Skeletal muscle cell (primary cell): ENCODE measurements at places on chromosomes 6 and 20.

DNA sequence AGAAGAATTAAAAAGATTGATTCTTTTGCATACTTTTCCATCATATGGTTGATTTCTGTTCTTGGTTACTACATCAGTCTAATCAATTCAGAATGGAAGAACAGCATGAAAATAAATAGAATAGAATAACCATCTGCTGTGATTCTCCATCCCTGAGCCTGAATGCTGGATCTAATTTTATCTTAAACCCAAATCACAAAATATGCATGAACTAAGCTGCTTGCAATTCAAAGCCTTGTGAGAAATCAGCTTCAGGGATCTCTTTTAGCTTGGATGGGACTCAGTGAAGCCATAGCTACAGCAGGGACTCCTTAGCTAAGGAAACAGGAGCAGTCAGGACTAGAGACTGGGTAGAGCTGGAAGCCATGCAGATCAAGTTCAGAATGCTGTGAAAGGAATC is 74.1 kb downstream of the TPBG start:
- no peak for DNase-seq

DNA sequence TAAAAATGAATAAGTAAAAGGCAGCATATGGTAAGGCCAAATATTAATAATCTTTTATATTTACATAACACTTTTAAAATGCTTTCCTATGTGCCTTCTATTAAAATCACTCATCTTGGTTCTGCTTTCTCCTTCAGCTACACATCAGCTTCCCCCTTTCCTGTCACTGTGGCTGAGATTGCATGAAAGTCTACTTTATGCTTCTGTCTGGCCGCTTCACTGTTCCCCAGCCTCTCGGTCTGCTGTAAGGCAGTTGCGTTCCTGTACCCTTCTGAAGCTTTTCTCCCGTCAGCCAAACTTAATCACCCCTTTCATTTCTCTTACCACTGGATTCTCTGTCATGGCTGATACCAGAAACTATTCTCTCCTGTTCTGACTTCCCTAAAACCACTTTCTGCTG is 34.6 kb downstream of the SOX4 start:
- no peak for DNase-seq

GRCh38 chr20:1191299-1191698 is 6.5 kb upstream of the TMEM74B start:
- no peak for DNase-seq

DNA sequence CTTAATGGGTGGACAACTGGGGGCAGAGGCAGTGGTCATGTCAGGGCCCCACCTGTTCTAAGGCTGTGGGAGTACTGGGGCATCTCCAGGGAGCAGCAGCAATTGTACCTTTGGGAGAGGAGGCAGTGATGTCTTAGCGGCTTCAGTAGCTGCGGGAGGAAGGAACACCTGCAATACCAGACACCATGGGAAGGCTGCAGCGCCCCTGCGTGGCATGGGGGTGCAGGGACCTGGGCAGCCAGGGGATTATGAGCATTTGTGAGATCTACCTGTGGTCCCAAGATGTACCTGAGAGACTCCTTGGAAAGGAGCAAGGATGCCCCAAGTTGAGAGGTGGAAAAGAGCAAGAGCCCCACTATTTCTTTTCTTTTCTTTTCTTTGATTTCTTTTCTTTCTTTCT is 112.1 kb upstream of the GPR6 start:
- DNase-seq: no peak

GRCh38 chr20:23232219-23232581 is 118.4 kb upstream of the NXT1 start:
- DNase-seq: no peak

DNA sequence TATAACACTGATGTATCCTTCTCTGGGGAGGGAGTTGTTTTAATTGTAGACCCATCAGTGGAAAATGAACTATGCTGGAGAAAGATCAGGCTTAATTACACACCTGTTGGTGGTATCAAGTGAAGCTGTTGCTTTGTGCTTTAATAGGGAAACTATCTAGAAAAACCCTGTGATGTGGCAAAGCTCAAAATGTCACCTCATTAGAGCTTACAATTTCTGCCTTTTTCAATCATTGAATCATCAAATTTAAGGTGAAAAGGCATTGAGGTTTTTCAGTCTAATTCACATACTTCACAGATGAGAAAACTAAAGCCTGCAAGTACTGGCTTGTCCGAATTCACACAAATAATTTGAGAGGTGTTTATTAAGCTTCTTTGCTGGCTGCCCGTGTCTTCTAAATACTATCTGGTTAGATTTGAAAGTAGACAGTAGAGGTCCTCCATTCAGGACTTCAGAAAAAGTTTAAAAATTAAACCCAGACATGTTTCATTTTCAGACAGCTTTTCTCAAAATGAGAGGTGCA is 143.3 kb upstream of the MAP3K7 start:
- no peak for DNase-seq

- no peak for DNase-seq
Measured at GRCh38 chr6:101926149-101926925, 532.8 kb downstream of the GRIK2 start.

- no peak for DNase-seq
Measured at GRCh38 chr20:10719740-10720385, 46.1 kb upstream of the JAG1 start.

DNA sequence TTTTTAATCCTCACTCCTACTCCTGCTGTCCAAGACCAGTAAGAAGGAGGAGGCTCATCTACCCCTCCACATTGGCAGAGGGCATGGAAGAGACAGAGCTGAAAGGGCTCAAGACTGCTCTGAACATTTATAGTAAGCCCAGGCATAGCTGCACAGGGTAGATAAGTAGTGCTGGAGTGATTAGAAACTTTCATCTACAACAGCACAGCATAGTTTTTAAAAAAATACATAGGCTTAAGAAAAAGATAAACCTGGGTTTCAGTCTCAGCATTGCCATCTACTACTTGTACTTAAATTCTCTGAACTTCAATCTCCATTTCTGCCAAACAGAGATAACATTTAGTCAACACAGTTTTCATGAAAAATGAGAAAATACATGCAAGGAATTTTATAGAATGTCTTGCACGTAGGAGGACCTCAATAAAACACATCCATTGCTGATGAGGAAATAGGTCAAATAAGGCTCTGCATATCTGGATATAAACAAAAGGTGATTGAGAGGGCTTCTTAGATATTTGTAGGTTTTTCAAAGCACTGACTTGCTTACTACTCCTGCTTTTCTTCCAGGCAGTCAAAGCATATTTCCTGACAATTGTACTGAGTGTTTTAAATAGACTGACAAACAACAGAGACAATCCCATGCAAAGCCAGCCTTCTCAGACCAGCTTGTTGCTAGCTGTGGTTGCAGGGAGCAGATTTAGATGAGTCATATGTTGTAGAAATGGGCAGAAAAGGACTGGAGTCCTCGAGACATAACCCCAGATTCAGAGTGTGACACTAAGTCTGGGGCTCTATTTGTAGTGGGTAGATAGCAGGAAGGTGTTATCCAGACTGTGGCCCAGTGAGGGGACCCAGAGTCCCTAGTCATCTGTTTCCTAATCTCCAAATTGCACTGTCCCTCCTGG is 107.4 kb upstream of the TAB2 start:
- DNase-seq: no peak

DNA sequence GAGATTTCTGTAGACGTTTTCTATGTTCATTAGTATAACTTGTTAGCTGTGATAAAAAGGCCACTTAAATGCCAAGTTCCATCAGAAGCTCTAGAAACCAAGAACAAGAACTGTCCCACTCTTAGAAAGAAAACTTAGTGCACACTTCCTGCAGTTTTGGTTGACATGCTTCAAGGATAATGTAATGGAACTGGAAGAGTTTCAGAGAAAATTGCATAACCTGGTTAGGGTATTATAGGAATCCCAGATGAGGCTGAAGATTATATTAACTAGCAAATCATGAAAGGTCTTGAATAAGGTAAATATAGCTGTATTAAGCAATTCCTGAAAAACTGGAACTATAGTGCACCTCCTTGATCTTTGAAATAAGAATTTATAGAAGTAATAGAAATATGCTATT is 1.8 kb upstream of the PHACTR2 start:
- DNase-seq: no peak

DNA sequence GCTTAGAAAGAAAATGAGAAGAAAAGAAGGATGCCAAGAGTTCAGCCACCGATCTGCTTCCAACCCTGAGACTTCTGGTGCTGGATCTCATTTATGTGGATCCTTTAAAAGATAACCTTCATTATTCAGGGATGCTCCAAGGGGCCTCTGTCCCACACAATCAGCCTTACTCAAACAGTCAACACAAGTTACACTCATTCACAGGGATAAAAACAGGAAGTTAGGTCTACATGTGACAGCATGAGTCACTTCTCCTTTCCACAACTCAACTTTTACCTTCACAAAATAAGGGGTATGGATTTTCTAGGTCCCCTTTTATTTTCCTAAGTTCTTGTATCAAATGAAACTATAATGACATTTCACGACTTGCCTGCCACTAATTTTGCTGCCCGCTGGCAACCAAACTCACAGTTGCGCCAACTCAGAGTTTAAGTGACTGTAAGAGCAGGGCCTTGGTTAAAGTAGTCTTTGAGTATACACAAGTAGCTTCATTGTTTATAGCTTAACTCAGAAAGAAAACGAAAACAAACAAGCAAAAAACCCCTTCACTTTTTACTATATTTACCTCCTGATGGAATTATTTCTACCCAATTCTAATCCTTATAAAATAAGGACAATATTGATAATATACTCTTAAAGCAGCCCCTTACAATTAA is 278.8 kb upstream of the RUNX2 start:
- DNase-seq: no peak

DNA sequence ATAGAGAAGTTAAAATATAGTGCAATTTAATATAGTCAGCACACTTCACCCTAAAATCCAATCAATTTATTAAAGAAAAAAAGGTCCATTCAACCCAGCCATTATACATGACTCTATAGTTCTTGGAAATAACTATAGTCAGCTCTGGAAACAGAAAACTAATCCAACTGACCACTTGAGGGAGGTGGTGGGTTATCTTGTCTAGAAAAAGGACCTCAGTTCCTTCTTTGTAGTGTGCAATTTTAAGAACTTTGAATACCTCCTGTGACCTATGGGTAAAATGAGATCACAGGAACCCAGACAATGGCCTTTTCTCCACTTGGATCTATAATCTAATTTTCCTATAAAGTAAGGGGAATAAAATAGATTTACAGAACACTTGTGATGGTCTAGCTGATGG is 163.6 kb upstream of the CENPW start:
- DNase-seq: no peak

GRCh38 chr20:44768854-44769480 is 23.3 kb downstream of the KCNK15 start:
- no peak for DNase-seq
